ENCODE measurements at places on chromosomes 2 and 18.

GRCh38 chr2:76752506-76752905 lies 769.7 kb downstream of the LRRTM4 start:
- no peak for DNase-seq

DNA sequence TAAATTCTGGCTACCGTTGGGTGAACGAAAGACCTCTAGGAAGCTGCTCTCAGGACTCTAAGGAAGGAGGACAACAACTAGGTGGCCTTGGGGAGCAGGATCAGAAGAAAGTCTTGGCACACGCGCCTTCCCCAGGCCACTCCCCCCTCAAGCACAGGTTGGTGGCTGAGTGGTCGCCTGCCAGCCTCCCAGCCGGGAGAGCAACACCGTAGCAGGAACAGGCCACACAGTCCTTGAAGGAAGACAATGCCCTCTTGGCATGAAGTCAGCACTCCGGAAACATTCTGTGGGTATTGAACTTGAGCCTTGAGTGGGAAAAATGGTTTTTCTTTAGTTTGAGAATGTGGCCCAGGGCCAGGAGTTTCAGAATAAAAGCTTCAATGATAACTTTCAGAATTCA lies 87.4 kb upstream of the AGAP1 start:
- no peak for DNase-seq

GRCh38 chr2:240851078-240851991 lies 17.3 kb upstream of the AGXT start:
- DNase-seq, result peak; percentile 68

DNA sequence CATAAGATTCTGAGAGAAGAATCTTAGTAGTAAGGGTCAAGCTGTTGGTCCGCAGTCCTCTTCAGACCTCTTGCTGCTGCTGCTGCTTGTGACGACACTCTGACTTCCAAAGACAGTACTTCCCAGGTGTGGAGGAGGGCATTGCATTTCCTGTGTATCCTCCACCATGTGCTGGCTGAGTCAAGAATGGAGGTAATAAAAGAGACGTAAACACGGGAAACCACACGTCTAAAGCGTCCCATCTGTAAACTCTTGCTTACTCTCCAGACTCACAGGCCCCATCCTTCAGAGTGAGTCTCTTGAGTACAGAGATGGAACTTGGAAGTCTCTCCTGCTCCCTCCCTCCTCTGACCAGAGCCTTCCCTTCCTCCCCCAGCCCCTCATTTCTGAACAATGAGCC lies 25.6 kb downstream of the KLHL29 start:
- no peak for DNase-seq

- no peak for DNase-seq
Measured at GRCh38 chr2:226868331-226869162, 32.7 kb downstream of the RHBDD1 start.

DNA sequence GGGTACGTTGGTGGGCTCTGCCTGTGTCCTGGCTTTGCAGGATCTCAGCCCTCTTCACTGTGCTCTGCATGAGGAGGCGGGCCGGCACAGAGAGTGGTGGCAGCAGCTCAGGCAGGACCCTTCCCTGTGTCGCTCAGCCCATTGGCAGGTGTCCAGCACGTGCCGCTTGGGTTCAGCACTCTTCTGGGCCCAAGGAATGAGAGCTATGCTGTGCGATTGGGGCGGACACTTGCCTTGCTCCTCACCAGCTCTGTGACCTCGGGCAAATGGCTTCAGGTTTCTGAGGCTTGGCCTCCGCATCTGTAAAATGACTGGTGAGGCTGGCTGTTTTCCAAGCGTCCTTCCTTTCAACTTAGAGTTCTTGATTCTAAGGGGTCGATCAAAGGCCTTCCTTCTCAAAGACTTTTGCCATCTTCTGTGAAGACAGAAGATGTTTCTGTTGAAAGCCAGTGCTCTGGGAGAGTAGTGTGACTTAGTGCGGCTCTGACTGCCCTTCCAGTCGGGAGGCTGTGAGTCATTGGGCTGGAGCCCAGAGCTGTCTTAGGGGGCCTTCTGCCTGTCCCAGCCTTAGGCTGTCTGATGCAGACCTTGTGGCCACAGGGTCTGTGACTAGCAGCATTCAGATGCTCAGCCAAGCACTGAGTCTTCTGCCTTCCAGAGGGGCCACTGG lies 35.6 kb downstream of the GLI2 start:
- DNase-seq, result no peak

DNA sequence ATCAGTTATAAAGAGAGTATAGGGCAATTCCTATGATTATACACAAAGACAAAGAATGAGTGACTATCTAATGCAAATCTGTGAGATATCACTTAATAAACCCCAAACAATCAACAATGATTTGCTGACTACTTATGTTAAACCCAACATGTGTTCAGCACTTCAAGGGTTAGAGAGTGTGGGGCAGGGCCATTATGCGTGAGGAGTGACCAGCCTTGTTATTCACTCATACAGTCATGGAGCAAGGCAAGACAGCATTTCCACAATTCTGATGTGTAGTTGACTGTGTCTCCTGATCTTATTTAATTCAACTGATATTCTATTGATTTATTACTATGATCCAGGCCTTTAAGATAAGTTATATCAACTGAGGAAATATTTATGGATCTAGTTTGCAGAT lies 251.7 kb downstream of the CYRIA start:
- no peak for DNase-seq

DNA sequence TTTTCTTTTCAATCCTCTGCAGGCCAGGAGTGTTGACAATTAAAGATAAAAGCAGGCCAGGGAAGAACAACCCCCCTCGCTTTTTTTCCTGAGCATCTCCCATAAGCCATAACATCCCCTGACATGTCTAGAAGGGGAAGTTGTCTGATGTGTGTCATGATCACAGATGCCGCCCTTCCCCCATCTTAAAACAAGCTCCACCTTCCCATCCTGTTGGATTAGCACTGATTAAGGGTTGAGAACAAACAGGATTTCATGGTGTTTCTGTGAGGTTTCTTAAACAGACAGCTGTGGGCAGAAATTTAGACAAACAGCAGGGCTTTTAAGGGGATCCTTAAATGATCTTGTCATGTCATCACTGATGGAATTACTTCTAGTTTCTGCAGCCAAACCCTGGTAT lies 59.4 kb upstream of the UPP2 start:
- no peak for DNase-seq

DNA sequence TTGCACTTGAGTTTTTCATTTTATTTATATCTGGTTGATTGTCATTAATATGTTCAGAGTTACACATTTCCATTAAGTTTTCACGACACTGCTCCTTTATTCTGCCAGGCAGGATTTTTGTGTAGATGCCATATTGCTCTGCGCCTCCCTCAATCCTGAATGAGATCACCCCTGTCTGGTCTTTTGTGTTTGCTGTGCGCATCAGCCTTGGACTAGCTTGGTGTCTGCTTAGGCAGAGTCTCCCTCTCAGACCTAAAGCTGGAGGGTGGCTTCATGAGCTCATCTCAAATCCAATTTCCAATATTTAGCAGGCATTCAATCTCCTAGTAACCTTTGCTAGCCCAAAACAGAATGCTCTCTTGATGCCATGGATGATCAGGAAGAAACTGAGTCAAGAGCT lies 137.4 kb downstream of the SMAD7 start:
- no peak for DNase-seq

DNA sequence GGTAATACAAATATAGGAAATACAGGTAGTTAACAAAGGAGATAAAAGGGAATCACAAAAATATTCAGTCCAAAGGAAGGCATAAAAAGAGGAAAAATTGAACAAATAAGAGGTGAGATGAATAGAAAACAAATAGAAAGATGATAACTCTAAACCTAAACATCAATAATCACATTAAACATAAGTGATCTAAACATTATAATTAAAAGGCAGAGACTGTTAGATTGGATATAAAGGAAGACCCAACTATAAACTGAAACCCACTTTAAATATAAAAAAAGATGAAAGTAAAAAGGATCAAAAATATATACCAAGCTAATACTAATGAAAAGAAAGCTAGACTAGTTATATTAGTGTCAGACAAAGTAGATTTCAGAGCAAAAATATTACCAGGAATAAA lies 152.3 kb downstream of the ZBTB7C start:
- no peak for DNase-seq

DNA sequence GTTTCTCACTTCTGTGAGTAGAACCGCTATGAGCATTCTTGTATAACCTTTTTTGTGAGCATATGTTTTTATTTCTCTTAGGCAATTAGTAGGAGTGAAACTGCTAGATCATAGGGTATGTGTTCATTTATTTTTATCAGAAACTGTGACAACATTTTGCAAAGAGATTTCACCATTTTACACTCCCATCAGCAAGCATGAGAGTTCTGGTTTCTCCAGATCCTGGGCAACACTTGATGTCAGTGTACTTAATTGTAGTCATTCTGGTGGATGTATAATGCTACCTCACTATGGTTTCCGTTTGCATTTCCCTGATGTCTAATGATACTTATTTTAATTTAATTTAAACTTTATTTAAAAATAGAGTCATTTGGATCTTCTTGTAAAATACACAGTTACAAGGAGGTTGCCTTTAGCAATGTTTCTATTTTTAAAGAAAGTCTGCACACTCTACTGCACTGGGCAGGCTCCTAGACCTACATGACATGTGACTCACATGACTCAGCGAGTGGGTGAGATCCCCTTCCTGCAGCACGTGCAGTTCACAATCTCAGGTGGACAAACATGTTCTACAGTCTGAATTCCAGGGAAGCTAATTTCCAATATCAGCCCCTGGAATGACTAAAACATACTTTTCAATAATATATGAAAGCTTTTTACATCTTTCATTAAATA lies 127.0 kb upstream of the BCL2L11 start:
- no peak for DNase-seq

DNA sequence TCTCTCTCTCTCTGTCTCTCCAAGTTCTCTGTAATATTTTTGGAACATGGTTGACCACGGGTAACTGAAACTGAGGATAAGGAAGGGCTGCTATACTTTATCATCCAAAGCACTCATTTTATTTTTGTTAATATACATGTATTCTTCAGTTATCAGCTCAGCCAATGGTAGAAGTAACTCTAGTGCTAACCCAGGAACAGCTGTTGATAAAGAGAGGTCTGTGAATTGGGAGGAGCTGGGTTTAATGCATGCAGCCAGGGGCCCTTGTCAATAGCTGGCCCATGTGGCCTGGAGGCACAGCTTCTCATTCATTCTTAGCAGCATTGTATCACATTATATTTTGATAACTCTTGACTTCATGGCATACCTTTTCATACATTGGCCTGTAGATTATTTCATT lies 401.6 kb downstream of the EPHA4 start:
- DNase-seq, result no peak

DNA sequence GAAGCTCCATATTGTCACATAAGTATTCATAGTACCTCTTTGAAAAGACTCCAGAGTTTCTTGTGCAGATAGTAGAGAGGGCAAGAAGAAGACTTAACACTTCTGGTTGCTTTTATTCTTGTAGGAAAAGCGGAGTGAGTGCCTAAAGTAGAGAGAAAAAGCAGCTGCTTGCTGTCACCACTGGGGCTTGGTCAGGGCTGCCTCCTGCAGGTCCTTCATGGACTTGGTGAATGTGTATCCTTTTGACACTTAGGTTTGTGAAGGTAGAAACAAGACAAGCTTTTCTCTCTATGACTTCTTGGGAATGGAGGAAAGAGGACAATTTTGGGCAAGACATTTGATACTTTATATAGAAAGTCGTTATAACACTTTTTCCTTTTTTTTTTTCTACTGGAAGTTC lies 312.8 kb upstream of the FANCL start:
- no peak for DNase-seq

DNA sequence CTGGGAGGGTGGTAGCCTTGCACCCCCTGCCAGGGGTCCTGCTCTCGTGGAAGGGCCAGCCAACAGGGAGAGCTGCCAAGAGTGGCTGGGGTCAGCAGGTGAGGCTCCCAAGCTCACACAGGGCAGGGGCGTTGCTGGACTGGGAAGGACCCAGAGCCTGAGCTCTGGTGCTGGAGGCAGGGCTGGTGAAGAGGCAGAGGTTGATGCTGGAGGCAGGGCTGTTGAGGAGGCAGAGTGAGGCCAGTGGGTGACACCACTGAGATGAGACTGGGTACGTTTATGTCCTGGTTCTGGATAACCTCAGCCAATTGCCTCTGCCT lies 7.0 kb downstream of the ADRA2B start:
- DNase-seq, result no peak

GRCh38 chr2:6917761-6918421 lies 679 bp downstream of the RNF144A start:
- DNase-seq, result no peak

GRCh38 chr2:166357068-166357949 lies 18.4 kb downstream of the SCN9A start:
- DNase-seq, result no peak

DNA sequence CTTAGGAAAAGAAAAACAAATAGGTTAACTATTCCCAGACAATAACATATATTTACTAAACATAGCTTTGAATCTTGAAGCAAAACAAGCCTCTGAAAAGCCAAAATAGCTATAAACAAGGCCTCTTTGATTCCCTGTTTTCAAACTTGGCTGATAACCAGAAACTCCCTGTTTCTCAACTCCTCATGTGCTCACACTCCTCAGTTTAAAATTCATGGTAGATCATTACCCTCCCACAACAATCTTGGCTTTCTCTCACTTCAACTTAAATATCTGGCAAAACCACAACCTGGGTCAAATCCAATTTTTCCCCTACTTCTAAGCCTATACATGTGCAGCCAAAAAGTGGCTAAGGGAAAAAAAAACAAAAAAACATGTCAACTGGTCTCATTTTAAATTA lies 15.6 kb downstream of the SUCLG1 start:
- DNase-seq, result no peak

DNA sequence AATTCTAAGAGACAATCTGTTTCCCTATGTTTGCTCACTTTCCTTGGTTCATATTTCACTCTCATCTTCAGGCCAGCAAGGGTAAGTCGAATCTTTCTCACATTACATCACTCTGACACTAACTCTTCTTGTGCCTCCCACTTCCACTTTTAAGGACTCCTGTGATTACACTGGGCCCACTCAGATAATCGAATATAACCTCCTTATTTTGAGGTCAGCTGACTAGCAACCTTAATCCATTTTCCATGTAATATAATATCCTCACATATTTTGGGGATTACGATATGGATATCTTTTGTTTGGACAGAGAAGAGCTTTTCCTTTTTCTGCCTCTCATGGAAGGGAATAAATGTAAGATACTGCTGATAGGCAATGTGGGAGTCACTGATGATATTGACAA lies 2015.7 kb upstream of the LRRTM1 start:
- DNase-seq, result no peak

DNA sequence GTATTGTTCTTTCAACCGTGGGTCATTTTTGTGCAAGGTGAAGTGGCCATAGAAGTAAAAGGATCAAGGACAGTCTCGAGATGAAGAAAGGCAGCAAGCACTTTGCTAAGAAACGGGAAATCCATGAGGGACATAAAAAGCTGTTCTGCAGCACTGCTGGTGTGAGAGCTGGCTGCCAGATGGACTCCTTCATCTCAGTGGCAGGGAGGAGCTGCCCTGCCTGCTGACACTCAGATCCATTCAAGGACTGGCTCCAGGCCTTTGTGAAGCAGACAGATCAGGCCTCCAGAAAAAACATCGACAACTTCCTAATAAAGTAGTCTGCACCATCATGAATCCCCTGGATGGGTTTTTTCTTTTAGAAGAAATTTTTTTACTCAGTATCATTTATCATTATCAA lies 29.5 kb downstream of the RMC1 start:
- no peak for DNase-seq

All from activated T-helper 2 cell treated with anti-CD3 and anti-CD28 coated beads, Interferon-gamma antibody, Interleukin-2, Interleukin-4, amounts not matched to agents 10 μg/mL and 5 μg/mL and 100 μg/mL, durations not matched to agents 14 hours and 24 hours and 36 hours (primary cell).